ENCODE measurements at places on chromosomes 6 and 20.

- no peak for DNase-seq
Measured at GRCh38 chr6:112335736-112336135, 11.4 kb upstream of the RFPL4B start.

DNA sequence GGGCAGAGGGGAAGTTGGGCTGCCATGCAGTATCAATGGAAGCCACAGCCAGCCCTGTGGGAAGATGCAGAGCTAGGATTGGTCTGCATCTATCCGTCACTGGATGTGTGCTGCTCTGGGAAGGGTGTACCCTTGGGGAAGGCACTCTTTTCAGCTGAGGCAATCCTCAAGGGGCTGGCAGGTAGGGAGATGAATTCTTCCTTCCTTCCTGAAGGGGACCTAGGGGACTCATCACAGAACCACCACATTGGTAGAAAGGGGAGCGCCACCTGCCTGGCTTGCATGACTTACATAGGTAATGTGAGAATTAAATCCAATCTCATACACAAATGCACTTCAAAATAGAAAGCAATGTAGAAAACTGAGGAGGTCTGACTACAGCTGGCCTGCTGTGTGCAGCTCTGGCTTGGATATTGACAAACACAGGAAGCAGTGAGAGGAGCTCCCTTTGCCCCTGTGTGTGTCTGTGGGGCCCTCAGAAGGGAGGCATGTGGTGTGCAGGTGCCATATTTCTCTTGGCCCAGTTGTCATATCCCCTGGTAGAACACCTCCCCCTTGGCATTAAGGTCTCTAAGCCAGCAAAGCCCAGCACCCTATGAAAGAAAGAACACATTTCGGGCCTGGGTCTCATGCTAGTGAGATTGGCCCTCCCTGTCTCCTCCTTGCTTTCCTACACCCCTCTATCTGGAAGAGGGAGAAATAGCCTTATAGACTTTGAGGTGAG, 260.3 kb upstream of the MOCS1 start:
- DNase-seq, result no peak

DNA sequence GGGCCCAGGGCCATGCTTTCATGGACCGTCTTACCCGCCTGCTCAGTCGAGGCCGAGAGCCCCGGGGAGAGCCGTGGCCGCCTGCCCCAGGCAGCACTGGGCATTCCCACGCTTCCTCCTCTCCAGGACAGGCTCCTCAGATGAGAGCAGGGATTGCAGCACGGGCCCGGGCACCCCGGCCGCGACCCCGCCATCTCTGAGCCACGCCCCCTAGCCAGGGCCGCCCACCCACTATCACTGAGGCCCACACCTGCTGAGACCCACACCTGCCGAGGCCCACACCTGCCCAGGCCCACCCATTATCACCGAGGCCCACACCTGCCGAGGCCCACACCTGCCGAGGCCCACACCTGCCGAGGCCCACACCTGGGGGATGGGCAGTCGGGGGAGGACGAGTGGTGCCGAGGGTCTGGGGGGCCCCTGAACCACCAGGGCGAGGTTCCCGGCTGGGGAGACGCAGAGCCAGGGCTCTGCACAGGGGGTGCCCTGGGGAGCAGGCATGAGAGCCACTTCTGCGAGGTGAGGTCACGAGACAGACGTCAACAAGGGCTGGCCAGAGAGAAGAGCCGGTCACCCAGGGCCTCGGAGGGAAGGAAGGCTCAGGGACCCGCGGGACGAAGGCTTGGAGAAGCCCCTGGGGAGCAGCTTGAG, 235.6 kb downstream of the ERMARD start:
- DNase-seq, result no peak

DNA sequence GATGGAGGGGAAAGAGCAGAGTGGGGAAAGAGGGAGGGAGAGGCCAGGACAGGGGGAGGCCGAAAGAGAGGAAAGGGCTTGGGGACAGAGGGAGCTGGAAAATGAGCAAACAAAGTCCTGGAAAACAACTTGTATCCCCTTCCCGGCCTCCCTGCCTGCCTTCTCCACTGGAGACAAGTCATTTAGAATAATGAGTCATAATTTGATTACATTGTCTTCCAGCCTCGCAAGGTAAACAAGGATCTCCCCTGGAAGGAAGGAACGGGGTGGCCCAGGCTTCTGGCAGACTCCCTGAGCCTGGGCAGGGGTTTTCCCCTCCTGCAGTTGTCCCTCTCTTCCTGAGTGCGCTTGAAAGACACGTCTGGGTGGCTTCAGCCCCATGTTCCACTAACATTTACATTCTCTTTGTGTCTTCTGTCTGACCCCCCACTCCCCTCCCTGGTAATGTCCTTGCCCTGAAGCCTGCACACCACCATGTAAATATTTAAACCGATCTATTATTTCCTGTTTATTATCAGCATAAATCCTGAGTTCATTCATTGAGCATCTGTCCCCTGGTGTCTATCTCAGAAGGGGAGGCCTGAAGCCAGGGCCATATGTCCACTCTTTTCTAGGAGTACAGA, 12.1 kb upstream of the MRPS18A start:
- no peak for DNase-seq

DNA sequence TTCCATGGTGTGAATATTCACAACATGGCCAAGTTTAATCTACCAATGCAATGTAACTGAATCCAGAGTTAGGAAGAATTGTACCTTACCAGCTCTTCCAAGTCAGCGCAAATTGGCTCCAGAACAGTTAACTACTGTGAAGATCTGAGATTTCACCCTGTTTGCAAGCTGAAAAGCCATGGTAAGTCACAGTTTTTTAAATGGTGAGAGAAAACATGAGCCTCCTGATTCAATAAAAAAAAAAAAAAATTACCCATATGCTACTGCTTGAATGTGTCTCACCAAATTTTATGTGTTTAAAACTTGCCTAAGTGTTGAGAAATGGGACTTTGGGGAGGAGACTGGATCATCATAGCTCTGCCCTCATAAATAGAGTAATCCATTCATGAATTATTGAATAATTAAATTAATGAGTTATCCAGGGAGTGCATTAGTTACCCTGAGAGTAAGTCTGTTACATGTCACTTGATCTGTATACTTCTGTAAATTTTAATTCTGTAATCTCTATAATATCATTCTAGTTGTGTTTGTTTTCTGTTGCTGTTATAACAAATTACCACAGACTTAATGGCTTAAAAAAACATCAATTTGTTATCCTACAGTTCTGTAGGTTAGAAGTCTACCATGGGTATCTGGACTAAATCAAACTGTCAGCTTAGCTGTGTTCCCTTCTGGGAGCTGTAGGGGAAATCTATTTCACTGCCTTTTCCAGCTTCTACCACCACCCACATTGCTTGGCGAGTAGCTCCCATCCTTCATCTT, 1355.9 kb downstream of the GRIK2 start:
- no peak for DNase-seq

- DNase-seq, result no peak
Measured at GRCh38 chr6:137602313-137603197, 108.4 kb upstream of the OLIG3 start.

DNA sequence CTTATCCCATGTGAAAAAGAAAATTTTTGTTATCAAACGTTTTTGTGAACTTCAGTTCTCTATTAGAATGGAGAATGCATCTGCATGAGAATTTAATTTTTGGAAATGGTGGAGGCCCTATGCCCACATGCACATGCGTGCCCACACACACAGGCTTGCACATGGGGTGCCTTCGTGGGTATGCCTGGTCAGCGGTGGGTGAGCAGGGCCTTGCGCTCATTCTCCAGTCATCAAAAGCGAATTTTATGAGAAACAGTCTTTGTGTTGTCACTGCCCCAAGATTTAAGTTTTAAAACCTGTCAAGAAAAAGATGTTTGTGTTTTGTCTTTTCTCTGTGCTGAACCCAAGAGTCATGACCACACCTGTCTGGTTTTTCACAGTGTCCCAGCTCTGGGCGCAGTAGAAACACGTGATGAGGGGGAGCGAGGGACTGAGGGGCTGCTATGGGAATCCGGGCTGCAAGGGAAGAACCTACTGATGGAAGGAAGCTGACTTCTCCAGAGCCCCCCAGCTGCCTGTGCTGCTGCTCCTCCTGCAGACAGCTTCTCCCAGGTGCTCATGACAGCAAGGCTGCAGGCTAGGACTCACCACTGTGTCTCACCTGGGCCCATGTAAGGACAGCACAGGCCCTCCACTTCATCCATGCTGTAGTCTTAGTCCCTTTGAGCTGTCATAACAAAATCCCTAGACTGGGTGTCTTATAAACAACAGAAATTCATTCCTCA, 153.6 kb downstream of the SYCP2 start:
- no peak for DNase-seq

DNA sequence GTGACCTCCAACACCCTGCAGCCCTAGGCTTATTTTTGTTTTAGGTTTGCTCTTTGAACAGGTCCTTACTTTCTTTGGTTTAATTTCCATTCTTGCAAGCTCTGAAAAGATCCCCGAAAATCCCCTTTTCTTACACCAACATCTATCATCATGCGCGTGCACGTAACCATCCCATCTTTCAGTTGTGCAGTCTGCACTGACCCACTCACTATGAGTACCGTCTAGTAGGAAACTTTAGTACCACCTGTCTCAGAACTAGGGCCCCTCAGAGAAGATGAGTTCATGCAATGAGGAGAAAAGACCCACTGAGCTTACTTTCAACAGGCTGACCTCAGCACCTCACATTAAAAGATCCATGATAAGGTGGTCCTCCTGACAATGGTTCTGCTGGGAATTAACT, 120.6 kb upstream of the AGPAT4 start:
- no peak for DNase-seq

GRCh38 chr6:25481267-25481666, 170.7 kb upstream of the SCGN start:
- no peak for DNase-seq

GRCh38 chr6:127453845-127454619, 5.2 kb downstream of the KIAA0408 start:
- no peak for DNase-seq

DNA sequence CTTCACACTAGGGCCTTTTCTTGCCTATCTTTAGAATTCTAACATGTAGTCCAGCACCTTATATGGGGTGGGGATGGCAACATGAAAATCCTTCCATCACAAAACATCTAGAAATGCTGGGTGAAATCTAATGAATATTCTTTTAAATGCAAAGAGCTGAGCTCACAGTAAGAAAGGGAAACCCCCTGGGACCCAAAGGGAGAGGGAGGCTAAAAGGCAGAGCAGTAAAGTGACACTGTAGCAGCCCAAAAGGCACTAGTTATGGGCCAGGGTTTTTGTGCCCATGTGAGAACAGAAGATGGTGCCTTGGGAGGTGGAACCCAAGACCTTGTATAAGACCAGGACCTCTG, 66.7 kb downstream of the TRAM2 start:
- no peak for DNase-seq

DNA sequence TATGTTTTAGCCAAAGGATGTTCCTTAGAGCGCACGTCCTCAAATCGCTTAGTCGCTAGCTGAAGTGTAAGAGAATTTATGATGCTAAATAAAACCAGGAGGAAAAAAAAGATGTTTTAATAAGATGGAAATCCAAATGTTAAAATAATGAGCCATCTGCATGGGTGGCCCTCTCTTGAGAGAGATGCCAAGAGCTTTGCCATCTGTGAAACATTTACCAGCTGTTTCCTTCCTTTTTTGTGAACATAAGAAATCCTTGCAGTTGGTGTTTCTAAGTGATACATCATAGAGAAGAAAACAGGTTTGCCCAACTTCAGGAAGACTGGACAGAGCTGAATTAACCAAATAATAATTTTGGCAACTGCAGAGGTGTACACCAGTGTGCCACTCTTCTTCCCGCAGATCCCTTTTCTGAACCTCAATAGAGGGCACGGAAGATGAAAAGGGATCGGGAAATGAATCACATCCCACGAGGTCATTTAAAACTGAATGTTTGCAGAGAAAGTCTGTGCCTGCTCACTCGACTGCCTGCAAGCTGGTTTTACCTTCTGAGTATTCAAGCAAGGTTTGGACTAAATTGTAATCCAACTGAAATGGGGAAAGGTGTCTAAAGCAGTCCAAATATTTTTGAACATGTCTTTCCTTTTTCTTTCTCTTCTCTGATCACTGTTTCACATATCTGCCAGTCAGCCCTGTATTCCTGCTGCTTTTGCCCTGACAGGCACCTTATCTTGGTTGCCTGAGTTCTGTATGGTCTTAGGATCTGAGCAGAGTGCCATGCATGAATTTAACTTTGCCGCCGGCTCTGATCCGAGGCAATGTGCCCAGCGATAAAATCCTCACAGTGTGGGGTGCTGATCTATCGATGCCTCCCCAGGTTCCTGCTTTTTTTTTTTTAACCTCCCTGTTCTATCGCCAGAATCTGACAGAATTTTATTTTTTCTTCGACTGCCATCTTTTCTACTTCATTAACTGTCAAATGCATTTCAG, 35.5 kb upstream of the TSHZ2 start:
- DNase-seq, result no peak

- DNase-seq, result no peak
Measured at GRCh38 chr6:150541576-150541975, 58.1 kb upstream of the PLEKHG1 start.

DNA sequence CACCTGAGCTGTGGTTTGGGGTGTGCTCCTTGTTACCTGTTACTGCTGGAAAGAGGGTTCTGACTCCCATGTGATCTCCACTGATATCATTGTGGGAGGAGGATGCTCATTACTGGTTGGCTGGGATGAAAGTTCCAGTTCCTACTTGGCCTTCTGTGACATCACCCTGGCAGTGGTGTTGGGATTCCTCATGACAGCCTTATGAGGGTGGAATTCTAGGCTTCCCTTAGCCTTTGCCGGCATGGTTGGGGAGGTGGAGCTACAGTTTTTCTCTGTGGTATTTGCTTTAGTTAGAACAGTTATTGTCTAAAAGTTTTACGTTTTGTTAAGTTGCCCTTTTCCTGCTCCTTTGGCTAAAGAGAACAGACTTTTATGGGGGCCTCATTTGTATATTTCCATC, 112.1 kb downstream of the AFG1L start:
- DNase-seq, result no peak

DNA sequence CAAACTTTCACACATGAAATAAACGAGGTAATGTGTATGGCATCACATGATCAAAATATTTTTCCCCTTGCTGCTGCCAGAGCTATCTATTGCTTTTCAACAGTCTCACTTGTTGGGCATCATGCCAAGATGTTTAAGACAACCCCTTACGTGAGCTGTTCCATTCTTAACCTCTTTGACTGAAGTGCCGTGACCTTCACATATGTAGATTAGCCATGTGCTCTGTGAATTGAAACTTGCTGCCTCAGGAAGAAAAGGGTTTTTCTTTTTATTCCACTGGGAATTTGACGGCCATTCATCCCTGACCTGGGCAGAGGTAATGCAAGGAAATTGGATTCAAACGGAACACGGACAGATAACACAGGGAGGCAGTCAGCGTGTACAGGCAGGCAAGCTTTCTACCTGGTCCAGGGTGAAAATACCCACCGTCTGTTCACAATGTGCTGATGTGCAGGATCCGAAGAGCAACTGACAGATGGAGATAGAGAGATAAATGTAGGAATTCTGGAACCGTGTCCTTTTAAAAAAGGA, 14.2 kb downstream of the ARID1B start:
- no peak for DNase-seq

DNA sequence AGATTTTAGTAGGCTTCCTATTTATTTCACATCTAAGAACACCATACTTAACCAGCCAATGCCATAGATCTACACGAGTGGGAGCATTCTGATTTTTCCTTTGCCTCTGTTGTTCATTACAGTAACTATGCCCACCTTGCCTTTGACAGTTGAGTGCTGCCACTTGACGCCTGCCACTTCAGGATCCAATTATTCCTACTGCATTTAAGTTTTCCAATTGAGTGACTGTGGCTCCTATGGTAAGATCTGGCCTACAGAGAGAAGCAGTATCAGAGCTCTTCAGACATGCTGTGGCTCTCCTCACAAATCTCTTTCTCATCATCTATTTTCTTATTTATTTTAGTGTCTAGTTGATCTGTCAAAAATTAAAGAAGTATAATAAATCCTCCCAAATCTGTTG, 403.0 kb upstream of the SPTLC3 start:
- DNase-seq, result no peak
